ENCODE measurements at places on chromosomes 1 and 21.

DNA sequence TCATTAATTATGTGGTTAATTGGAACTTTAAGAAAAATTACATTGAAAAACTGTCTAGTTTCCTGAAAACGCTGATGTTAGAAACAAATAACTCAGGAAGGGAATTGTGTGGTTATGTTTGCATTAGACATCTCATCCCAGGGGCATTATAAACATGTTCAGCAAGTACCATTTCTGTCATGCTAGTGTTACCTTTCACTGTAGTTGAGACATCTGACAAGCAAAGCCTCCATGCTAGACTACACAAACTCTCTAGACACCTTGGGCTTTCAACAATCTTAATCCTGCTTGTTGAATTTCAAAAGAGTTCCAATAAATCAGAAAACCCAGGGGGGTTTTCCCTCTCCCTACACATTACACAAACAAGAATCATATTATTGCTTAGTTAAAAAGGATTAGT is 536.8 kb downstream of the KCNT2 start:
- peak; percentile 16 for DNase-seq

- DNase-seq, result no peak
Observed at GRCh38 chr1:44591381-44591780, 82.9 kb downstream of the TMEM53 start.

GRCh38 chr1:64495878-64496277 is 25.9 kb downstream of the CACHD1 start:
- DNase-seq, result peak; percentile 93

DNA sequence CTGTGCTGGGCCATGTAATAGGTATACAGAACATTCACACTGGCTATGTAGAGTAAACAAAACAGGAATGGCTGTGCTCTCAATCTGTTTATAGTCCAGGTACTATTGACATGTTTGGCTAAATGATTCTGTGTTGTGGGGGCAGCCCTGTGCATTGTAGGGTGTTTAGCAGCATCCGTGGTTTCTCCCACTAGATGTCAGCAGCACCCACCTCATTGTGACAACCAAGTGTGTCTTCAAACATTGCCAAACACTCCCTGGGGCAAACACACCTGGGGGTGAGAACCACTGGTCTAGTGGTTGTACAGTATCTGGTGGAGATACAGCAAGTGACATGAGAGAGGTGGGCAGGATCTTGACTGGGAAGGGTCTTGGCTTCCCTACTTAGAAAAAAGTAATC is 80.4 kb upstream of the SPATA6 start:
- peak; percentile 52 for DNase-seq

DNA sequence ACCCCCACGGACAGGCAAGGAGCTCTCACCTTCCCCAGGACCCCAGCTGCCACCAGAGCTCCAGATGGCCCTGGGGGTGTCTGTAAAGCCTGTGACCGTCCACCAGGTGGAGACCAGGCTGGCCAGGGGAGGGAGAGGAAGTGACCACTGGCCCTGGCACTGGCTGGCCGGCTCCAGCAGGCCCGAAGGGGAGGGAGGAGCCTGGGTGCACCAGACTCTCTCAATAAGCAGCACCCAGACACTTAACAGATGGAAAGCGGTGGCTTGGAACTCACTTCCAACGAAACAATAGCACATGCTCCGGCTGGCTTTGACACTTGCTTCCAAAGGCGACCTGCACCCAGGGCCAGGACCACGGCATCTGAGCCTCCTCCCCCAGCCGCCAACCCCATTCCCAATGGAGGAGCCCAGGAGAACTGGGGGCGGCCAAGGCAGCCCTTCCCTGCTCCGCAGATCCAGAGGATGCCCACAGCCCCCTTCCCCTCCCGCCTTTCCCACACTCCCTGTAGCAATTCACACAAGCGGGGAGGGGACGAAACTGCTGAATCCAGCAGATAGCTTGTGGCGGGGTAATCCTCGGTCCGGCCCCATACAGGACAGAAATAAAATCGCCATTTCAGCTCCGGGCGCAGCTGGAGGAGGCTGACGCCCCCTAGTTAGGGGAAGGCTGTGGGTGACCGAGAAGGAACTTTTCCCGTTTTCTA is 742 bp upstream of the PDE9A start:
- DNase-seq, result no peak

DNA sequence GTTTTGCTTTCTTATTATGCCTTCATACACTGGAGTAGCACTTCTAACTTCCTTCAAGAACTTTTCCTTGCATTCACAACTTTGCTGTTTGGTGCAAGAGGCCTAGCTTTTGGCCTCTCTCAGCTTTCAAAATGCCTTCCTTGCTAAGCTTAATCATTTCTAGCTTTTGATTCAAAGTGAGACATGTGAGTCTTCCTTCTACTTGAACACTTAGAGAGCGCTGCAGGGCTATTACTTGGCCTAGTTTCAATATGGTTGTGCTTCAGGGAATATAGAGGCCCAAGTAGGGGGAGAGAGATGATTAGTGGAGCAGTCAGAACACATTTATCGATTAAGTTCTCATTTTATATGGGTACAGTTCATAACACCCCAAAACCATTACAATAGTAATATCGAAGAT is 12.4 kb downstream of the ANGEL2 start:
- no peak for DNase-seq

GRCh38 chr1:230047114-230047865 is 19.7 kb upstream of the GALNT2 start:
- no peak for DNase-seq

GRCh38 chr21:45252448-45252925 is 35.2 kb downstream of the POFUT2 start:
- DNase-seq, result no peak

DNA sequence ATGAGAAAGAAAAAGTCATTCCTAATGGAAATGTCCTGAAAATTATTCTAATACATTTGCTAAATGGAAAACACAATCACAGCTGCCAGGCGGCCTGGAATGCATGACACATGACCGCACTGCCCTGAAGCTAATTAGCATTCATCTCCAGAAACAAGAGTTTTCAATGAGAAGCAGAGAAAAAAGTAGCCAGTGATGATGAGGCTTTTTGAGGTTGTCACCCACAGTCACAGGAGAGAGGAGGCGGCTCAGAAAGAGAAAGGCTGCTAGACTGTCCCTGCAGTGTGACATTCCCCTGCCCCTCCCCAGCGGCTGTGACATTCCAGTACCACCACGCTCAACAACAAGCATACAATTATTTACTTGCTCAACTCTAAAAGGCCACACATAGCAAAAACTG is 122.9 kb upstream of the KRTAP19-8 start:
- no peak for DNase-seq
